HT1080 (cell line): ENCODE measurements at places on chromosomes 16 and 17.

DNA sequence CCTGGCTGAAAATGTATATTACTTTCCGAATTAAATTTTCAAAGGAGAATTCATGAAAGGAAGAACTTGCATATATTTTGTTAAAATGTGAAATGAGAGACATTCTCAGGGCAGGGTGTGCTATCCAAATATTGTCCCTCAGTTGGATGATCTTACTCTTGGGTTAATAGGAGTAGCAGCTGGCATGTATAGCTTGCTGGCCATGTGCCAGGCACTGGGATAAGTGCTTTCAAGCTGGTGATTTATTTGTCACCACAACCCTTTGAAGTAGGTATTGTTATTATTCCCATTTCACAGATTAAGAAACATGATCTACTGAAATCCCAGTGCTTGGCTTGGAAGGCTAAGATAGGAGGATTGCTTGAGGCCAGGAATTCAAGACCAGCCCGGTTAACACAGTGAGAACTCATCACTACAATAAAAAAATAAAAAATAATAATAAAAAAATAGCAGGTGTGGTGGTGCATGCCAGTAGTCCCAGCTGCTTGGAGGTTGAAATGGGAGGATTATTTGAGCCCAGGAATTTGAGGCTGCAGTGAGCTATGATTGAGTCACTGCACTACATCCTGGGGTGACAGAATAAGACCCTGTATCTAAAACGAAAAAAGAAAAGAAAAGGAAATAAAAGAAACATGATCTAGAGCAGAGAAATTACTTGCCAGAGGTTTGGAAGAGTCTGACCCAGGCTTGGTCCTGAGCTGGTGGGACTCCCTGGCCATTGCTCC lies 11.6 kb upstream of the MPHOSPH6 start:
- DNase-seq = peak; percentile 55

DNA sequence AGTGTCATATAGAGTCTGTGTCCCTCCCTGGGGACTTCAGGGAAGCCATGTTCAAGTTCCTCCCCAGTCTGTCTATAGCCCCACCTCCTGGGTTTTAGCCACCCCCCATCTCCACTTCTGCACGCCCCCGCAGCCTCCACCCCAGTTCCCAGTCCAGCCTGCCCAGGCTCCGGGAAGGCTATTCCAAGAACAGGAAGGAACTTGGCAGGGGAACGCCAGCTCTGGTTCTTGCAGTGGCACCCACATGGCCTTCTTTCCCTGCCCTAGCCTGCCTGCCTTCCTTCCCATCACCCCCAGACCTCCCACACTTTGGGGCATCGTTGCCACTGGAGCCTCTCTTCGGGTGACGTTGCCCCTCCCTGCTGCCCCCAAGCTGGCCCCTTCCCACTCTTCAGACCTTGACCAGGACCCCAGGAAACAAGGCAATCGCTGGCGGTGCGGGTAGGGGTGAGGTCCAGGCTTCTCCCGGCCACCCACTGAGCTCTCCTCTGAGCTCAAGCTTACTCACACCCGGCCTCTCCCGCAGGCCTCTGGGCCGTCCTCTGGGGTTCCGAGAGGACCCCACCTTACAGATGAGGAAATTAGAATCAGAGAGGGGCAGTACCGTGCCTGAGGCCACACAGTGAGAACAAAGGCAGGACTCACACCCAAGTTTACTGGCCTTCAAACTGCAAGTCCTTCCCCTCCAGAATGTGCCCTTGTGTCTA lies 9.2 kb upstream of the CES4A start:
- DNase-seq = peak; percentile 35

- DNase-seq = peak; percentile 98
Measured at GRCh38 chr17:62819511-62820221, 11.6 kb upstream of the MARCHF10 start.

GRCh38 chr16:50616883-50617645 lies 64.0 kb downstream of the SNX20 start:
- no peak for DNase-seq

DNA sequence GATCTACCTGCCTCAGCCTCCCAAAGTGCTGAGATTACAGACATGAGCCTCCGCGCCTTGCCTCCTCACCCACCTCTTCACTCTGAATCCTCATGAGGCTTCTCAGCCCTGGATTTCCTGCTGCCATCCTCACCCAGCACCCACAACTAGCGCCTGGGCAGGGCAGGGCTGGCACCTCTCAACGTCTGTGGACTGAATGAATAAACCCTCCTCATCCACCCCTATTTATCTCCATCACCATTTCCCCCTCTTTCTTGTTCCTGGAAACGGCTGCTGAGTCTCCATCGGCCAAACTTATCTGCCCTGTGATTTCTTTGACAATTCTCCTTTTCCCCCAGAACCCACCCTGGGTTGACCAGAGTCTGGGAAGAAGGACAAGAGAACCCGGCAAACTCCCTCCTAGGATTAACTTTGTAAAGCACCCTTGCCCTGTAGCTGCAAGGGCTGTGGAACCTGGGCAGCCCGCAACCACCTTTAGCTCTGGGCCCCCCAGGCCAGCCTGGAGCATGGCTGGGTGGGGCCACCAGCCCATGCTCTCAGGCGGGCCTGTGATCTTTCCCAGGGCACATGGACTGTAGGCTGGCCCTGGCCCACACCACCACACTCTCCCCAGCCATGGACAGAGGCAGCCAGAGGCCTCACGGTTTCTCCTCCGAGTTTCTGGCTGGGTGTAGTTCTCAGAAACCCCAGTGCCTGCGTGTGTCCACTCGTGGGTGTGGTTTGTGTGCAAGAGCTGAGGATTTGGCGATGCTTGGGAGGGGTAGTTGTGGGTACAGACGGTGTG lies 2.4 kb downstream of the SPN start:
- no peak for DNase-seq

DNA sequence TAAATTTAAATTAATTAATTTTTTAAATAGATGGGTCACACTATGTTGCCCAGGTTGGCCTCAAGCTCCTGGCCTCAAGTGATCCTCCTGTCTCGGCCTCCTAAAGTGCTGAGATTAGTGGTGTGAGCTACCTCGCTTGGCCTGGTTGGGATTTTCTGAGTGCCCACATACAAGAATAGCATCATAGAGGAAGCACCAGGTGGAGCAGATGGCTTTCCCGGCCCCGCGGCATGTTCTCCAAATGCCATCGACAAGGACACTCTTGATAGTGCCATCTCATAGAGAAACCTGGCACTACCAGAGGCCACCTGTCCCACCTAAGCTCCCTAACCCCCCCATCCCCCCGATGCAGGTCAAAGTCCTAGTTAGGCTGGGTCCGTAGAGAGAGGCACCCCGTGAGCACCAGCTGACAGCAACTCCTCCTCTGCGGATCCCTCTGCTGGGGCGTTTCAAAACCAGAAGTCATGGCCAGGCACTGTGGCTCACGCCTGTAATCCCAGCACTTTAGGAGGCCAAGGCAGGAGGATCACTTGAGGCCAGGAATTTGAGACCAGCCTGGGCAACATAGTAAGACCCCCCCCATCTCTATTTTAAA lies 65.9 kb downstream of the DNAH3 start:
- DNase-seq = no peak

- no peak for DNase-seq
Measured at GRCh38 chr16:20829536-20829935, 23.2 kb downstream of the REXO5 start.

- no peak for DNase-seq
Measured at GRCh38 chr16:51163366-51163765, 12.3 kb upstream of the SALL1 start.
